ENCODE measurements at places on chromosomes 2 and 18.
A peak's percentile ranks its signal among the peaks of the same experiment; 100 is the strongest.

DNA sequence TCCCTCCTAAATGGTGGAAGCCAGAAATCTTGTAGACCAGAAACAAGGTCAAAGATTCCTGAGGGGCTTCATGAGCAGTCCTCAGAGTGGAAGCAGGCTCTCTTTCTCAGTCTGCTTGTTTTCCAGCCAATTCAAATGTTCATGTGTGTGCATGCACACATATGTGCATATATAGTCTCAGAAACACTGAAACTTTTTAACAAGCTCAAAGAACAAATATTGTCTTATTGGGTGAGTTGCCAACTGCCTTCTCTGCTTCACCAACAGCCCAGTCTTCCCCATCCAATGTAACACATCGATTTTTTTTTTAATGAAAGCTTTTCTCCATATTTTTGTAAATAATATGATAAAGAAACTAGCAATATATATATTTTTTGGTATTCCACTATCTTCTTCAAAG lies 3.7 kb downstream of the CACNB4 start:
- no peak for DNase-seq

- no peak for DNase-seq
Observed at GRCh38 chr2:43534569-43534968, 61.3 kb downstream of the THADA start.

DNA sequence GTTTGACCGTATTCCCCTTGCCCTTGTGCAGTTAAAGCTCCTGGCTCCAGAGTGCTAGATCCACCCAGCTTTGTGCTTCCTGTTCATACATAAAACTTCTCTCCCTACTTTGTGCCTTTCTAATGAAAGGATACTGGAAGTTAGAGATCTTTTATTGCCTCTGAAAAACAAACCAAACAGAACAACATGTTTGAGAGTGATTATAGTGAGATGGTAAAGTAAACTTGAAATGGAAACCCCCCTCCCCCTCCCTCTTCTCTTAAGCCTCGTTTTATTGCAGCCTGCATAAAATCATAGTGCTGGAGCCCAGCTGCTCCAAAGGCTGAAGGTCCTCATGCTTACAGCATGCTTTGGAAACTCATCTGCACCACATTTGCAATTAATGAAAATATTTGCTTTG lies 125.1 kb downstream of the TANC1 start:
- DNase-seq: no peak

GRCh38 chr18:48813833-48814489 lies 136.8 kb downstream of the SMAD7 start:
- no peak for DNase-seq

DNA sequence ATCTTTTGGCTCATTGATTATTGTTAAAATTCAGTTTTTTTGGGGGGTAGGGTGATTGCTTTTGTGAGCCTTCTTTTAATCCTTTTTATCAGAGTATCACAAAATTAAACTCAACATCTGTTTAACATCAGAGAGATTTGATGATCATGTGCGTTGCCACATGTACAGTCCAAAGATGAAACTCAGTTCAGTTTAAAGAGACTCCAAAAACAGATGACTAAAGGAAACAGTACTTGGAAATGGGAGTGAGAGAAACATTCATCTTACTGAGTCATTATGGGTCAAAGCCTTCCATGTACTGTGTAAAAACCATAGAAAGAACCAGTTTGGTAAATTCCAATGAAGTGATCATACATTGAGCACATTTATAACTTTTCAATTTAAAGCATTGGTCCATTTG lies 53.0 kb downstream of the LYPD6 start:
- peak; percentile 80 for DNase-seq

- peak; percentile 66 for DNase-seq
Observed at GRCh38 chr2:207854484-207855440, 85.1 kb upstream of the FZD5 start.

Measured in fibroblast of skin of back (primary cell).